ENCODE measurements at places on chromosomes 5 and 9. TPM values are rescaled to one million over a fixed set of nuclear protein-coding genes. Genes with fewer than 3 reads are reported as not detected.

PCDHGB1 gene
- total RNA-seq, result 0.66 TPM

HEMGN gene
- total RNA-seq, result not detected

NPDC1 gene
- total RNA-seq, result 47.4 TPM

MYMK gene
- not detected for total RNA-seq
